ENCODE measurements at places on chromosomes 2 and 18.
A peak's percentile ranks its signal among the peaks of the same experiment; 100 is the strongest.

GRCh38 chr2:132403146-132403545 lies 13.5 kb upstream of the GPR39 start:
- DNase-seq: no peak

DNA sequence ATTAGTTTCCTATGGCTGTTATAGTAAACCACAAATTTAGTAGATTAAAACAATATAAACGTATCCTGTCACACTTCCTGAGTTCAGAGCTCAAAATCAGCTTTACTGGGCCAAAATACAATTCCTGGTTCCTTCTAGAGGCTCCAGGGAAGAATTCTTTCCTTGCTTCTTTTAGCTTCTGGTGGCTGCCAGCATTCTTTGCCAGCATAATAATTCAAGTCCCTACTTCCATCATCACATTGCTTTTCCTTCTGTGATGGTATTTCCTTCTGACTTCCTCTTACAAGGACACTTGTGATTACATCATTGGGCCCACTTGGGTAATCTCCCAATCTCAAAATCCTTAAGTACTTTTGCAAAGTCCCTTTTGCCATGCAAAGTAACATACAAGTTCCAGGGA lies 40.6 kb downstream of the MOB4 start:
- no peak for DNase-seq

DNA sequence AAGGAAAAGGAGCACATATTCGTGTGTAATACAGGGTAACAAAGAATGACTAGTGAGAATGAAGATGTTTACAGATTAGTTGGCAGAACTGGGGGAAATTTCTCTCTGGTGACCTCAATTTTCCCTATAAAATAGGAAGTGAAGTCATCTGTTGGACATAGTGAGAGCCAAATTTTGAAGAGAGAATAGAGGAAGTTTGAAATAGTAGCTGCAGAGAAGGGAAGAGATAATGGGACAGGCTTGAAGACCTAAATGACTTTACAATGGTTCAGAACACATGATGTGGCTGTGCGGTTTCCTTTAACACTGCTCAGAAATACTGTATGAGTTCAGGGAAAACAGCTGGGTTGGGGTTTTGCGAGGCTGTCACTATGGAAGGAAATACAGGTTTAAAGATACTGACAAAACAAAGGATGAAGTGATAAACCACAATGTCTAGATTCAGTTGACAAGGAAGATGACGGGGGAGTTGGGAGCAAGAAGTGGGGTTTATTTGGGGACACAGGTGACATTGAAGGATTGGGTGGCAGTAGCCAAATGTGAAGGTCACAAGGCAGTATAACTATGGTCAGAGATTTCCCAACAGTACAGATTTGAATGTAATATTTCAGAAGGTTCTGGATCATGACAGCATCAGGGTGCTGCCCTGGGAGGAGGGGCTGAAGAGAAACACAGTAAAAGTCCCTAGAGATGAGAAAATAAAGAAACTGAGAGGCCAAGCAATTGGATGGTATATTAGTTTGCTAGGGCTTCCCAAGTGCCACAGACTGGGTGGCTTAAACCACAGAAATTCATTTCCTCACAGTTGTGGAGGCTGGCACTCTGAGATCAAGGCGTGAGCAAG lies 82.6 kb upstream of the TANK start:
- DNase-seq: peak; percentile 83

DNA sequence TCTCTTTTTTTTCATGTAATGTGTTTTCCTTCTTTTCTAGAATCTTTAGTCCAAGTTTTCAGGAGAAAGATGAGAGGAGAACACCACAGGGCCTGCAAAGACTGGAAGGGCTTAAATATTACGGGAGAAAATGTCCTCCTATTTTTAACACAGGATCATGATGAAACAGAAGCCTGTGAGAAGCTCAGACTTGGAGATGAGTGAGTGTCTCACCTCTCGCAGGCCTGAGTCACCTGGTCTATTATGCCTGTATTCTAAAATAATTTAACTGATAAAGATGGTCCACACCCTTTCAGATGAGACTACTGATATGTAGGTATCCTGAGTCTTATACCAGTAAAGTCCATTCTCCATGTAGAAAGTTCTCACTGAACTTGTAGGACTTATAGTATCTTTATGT lies 143.2 kb downstream of the EPHA4 start:
- no peak for DNase-seq

DNA sequence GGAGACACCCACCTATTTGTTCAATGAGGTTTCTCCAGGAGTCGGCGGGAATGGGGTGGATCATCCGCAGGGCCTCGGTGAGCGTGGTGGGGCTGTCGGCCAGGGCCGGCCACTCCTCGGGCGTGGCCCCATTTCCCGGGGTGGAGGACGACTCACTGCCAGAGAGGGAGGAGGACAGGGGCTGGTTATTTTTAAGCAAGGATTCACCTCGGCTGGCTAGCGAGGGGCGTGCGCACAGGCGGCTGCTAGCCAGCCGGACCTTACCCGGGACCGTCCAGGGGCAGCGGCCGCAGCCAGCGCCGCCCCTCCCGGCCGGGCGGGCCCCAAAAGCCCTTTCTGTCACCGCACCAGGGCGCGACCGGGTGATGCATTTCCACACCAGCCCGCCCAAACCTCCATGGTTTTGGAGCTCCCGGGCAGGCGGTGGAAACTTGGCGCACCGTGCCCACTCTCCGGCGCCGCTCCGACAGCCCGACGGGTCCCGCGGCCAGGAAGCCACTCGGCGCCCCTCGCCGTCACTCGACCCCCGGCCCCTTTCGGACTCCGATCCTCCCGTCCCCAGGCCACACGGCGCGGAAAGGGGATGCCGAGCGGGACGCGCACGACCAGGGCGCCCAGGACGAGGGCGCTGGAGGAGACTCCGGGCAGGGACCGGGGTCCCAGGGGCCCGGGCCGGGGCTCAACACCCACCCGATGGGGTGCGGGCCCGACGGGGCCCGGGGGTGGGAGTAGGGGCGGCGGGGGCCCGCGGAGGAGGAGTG lies 57.1 kb downstream of the SNORC start:
- DNase-seq: no peak

DNA sequence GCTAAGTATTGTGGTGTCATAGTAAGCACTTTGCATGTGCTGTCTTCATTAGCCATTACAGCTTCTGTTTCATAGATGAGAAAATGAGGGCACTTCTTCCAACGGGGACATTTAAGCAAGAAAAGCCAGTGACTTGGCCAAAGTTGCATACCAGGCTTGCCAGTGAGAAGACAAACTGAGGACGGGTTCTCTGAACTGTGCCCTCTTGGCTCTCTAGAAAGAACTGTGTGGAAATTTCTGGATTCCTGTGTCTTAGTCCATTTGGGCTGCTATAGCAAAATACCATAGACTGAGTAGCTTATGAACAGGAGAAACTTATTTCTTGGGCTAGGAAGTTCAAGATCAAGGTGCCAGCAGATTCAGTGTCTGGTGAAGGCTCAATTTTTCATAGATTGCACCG lies 13.3 kb downstream of the CTIF start:
- DNase-seq: no peak

GRCh38 chr18:55763298-55763697 lies 175.3 kb upstream of the TCF4 start:
- DNase-seq: no peak

- no peak for DNase-seq
Measured at GRCh38 chr18:74402806-74403433, 54.2 kb downstream of the DIPK1C start.

DNA sequence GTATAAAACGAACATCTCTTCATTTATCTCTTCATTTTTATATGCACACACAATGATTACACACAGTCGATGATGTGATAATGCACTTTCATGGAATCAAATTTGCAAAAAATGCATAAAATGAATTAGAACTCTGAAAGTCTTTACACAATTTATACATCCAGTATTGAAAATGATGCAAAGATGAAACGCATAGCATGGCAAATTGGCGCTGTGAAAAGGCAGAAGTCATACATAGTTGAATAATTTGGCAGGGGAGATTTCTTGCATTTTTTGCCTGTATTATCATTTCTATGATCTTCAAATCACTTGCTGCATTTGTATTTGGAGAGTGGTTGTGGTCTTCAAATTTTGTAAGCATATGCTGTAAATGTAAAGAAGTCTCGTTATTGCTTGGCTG lies 150.7 kb upstream of the LGALSL start:
- DNase-seq: no peak

GRCh38 chr2:37191253-37191652 lies 2.8 kb upstream of the SULT6B1 start:
- DNase-seq: no peak

DNA sequence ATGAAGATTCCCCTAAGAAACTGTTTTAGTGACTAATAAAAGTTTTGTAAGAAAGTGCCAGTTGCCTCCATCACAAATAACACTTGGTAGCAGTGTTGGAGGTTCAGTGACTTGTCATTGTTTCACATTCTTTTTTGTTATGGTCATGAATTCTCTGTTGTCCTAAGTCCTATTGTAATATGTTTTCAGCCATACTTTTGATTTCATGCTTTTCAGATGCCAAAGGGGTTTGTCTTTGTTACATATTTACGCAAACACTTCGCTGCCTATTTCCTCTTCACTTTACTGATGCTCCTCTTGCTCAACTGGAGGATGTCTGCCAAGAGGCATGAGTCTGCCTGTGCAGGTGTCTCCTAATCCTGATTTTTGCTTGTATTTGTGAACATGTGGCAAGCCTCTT lies 66.6 kb downstream of the PHLPP1 start:
- DNase-seq: no peak

- no peak for DNase-seq
Measured at GRCh38 chr2:232980683-232981082, 32.4 kb downstream of the NGEF start.

DNA sequence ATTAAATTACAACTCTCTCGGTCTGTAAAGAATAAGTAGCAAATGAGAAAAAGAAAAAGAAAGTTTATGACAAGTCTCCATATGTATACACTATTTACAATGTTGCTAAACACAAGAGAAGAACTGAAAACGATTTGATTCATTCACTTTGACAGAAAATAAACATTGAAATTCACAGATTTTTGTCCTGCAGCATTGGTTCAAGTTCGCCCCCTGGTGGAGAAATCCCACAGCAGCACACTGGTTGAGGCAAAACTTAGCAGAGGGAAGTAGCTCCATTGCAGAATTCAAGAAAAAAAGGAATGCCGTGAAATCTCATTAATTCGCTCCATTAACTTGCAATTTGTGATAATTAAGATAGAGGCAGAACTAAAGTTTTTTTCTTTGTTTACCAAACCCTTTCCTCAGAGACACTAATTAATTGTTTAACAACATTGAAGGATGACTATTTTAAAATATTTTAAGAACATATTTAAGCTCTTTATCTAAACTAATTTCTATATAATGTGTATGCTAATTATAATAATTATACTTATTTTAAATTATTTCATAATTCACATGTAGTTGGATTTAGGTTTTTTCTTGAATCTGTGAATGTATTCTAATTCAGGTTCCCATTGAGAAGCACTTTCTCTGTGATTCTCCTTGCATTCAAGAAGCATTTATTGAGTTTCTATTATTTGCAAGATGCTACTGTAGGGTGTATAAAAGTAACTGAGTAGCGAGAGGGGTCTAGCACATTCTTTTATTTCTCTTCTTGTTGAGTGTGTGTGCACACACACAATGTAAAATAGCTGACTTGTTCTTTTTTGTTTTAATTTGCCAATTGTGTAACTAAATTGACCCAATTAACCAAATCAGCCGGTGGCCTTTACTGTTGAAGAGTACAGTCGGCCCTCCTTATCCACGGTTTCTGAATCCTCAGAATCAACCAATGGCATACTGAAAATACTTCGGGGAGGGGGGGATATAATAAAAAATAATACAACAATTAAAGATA lies 74.1 kb downstream of the COL4A3 start:
- peak; percentile 43 for DNase-seq

- DNase-seq: no peak
Measured at GRCh38 chr2:39730276-39730675, 48.8 kb downstream of the THUMPD2 start.

DNA sequence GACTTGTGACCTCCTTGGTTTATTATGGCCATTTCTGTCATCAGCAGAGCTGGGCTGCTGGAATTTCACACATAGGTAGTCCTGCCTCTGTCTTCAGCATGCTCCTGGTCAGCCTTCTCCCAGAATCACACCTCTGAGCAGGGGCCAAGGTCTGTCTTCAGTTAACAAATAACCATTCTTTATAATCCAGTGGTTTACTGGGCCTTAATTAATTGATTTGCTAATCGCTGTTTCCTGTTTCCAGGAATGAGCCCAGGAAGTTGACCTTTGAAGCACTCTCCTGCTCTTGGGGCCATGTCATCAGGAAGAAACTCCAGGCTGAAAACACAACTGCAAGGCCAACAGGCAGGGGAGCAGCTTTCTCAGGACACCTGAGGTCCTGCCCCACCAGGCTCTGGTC lies 278.5 kb downstream of the SRBD1 start:
- DNase-seq: no peak

DNA sequence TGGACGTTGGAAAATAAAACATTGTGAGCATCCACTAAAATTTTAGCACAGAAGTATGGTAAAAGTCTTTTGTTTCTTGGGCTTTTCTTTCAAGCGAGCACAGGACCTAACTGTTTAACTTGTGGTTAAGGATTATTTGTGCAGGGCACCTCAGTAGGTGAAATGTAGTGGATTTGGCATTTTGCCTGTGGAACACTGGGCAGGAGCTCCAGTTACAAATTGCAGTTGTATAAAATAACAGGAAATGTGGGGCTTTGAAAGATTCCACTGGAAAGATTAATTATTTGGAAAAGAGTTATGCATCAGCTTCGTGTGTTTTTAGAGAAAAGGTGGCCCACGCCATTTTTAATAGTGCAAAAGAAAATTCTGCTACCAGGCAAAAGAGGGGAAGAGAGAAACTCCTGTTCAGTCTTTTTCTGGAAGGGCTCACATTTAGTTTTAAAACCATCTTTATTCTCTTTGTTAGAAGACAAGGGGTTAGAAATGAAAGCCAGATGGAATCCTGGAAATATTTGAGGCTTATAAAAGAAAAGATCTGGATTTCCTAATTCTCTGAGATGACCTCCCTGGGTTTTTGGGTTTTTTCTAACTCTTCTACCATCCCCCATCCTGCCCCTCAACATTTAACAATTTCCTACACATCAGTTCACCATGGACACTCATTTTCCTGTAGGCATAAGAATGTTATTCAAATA lies 144.3 kb upstream of the SERTAD2 start:
- no peak for DNase-seq
